ENCODE measurements at places on chromosomes 1 and 21. TPM values are rescaled to one million over a fixed set of nuclear protein-coding genes. Genes with fewer than 3 reads are reported as not detected.

DNA sequence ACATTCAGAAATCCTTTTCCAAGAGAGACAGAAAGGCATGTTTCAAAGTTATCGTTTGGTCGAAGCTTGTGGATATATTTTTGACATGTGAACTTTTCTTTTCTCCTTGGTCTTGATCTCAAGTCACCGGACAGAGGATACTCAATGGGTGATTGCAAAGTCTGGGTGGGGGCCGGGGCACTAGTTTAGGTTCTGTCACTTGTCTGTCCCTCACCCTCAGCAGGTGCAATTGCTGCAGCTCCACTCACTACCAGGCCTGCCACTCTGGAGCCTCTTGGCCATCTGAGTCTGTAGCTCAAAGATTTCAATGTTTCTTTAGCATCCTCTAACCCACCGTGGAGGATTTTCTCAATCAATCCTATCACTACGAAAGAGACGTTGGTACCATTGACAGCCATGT lies 246.0 kb upstream of the C1orf174 start:
- no peaks in the 10 kb centered on the region for H3K4me1 ChIP-seq
- DNase-seq: no peak
- no peak overlapping the region for H3K27ac ChIP-seq
- H3K4me3 ChIP-seq: no peak overlapping the region
- no peaks in the 10 kb centered on the region for H3K27me3 ChIP-seq

DNA sequence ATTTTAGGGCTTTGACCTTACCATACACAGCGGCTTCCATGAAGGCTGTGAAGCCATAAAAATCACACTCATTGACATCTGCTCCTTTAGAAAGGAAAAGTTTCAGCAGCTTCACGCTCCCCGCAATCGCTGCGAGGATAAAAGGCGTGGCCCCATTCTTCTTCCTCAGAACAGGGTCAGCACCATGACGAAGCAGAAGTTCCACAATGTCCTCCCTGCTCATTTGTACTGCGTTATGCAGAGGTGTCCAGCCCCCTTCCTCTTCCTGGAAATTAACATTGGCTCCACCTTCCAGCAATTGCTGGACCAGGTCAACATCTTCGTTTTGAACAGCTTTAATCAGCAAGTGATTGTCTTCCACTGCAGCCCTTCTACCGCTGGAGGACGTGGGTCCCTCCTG lies 2.7 kb downstream of the RNASEL start:
- no peak overlapping the region for H3K27ac ChIP-seq
- H3K27me3 ChIP-seq: no peaks in the 10 kb centered on the region
- peaks cover 31% of the 10 kb centered on the region for H3K4me1 ChIP-seq
- no peak overlapping the region for H3K4me3 ChIP-seq
- DNase-seq: no peak

- H3K4me1 ChIP-seq: no peaks in the 10 kb centered on the region
- no peak overlapping the region for H3K4me3 ChIP-seq
- no peaks in the 10 kb centered on the region for H3K27me3 ChIP-seq
- DNase-seq: no peak
These were observed 1814.0 kb downstream of the PLA2G4A start for GRCh38 chr1:188642704-188643103.

DNA sequence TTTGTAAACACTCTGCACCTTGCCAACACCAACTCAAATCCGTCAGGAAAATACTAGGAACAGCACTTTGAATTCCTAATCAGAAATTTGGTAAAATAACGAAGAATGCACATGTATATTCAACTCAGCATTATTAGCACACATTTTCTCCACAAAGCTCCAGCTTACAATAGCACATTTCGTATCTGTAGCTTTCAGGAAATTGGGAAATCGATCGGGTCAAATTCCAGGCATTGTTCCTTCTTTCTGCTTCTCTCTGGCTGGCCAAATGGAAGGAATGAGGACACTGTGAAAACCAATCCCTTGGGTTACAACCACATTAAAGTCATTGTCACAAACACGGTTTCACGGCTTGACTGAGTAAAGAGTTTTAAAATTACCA lies 58.6 kb downstream of the NPHP4 start:
- no peak overlapping the region for H3K27ac ChIP-seq
- no peaks in the 10 kb centered on the region for H3K27me3 ChIP-seq
- no peak for DNase-seq

The S100A3 gene
- not detected for total RNA-seq

DNA sequence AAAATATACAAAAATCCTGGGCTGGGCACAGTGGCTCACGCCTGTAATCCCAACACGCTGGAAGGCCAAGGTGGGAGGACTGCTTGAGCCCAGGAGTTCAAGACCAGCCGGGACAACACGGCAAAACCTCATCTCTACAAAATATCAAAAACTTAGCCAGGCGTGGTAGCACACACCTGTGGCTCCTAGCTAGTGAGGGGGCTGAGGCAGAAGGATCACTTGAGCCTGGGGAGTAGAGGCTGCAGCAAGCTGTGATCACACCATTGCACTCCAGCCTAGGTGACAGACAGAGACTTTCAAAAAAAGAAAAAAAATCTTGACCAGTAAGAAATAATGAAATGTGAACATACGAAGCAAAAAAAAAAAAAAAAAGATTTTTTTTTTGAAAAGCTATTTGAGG lies 52.1 kb downstream of the ARID4B start:
- H3K4me3 ChIP-seq: no peak overlapping the region
- peaks cover 32% of the 10 kb centered on the region for H3K4me1 ChIP-seq
- H3K27me3 ChIP-seq: no peaks in the 10 kb centered on the region
- H3K27ac ChIP-seq: peak overlapping the region; percentile 51
- DNase-seq: no peak

- H3K36me3 ChIP-seq: peaks cover 24% of the 10 kb centered on the region
- H3K27ac ChIP-seq: peak overlapping the region; percentile 21
- H3K4me1 ChIP-seq: peaks cover 70% of the 10 kb centered on the region
- H3K27me3 ChIP-seq: no peaks in the 10 kb centered on the region
- H3K4me3 ChIP-seq: no peak overlapping the region
These were observed 36.0 kb upstream of the IL19 start for GRCh38 chr1:206734499-206735142.

DNA sequence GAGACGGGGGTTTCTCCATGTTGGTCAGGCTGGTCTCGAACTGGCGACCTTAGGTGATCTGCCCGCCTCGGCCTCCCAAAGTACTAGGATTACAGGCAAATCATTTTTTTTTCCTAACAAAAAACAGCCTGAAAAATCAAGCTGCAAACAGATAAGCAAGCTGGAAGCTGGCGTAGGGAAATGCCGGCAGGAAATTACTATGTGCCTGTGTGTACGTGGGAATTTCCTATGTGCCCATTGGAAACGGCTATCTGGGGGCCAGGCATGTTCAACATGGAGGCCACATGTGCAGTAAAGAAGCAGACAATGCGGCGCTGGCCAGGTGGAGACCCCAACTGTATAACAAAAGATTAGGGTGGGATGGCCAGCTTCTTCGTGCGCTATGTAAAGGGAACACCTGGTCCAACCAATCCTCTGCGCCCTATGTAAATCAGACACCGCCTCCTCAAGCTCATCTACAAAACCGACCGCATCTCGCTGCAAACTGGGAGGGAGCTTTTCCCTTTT lies 9.1 kb upstream of the AADACL4 start:
- no peak overlapping the region for H3K4me3 ChIP-seq
- no peak for DNase-seq
